ENCODE measurements at places on chromosomes 7 and 10.

DNA sequence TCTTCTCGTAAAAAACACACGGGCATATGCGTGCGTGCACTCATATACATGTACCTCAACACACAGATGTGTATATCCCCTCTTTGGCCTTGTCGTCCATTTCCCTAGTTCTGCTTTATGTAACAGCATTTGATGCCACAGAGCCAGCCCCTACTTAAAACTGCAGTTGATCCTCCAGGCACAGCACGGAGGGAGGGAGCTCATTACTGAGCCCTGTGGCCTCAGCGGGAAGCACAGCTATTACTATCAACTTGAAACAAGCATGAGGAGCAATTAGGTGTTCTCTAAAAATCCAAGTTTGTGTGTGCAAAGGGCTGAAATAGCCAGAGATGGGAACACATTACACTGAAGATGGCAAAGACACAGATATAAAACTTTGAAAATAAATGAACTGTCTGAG lies 580.9 kb downstream of the GLRX3 start:
- no peak for DNase-seq

- no peak for DNase-seq
Observed at GRCh38 chr7:23791721-23792120, 81.7 kb downstream of the STK31 start.

- DNase-seq: no peak
Observed at GRCh38 chr7:47343061-47343455, 238.9 kb downstream of the TNS3 start.

DNA sequence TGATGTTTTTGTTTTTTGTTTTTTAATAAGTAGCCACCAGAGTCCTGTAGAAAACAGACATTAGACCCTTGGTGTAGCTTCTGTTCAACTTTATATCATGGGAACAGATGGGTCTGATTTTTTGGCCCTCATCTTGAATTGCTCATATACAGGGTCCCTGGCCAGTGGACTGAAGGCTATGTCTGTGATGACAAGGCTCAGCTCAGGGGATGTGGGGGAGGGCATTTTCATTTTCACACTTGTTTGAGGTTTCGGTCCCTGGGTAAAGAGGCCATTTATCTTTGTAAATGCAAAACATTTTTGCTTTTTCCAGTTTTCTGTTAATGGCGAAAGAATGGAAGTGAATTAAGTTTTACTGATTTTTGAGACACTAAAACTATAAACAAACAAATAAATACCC lies 257.6 kb upstream of the PHYHIPL start:
- no peak for DNase-seq

GRCh38 chr7:28002638-28003037 lies 178.0 kb downstream of the JAZF1 start:
- no peak for DNase-seq

DNA sequence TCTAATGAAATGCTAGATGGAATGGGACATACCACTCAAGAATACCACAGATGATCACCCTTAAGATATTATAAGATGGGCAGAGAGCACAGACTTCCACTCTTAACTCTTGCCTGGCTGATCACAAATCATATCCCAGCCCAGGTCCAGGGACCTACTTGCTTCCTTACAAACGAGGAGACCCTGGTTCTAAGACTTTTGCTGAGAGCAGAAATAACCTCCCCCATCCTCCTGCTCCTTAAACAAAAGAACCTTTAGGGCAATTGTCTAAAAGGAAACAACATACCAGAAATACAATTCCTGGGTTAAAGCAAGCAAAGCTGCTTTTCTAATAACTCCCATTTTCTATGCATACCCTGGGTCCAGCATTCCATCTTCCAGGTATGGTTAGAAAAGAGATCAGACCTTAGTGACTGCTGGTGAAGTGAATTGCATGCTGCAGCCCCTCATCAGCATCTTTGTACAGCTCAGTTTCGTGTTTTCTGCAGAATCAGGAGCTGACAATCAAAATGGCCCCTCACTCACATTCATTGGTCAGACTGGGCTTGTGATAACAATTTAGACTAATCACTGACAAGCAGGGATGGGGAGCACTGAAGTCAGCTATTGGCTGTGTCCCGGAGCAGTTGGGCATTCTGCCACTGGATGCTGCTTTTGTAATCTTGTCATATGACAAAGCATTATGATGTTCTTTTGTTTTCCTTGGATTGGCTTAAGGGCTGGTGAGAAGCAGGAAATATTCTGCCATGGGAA lies 14.6 kb downstream of the IFIT3 start:
- DNase-seq: no peak

DNA sequence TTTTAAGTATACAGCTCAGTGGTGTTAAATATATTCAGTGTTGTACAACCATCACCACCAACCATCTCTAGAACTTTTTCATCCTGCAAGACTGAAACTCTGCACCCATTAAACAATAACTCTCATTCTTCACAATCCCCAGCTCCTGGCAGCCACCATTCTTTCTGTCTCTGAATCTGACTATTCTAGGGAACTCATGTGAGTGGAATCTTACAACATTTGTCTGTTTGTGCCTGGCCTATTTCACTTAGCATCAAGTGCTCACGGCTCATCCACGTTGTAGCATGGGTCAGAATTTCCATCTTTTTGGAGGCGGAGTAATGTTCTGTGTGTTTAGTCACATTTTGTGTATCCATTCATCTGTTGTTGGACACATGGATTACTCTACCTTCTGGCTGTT lies 40.8 kb upstream of the PFKFB3 start:
- no peak for DNase-seq

DNA sequence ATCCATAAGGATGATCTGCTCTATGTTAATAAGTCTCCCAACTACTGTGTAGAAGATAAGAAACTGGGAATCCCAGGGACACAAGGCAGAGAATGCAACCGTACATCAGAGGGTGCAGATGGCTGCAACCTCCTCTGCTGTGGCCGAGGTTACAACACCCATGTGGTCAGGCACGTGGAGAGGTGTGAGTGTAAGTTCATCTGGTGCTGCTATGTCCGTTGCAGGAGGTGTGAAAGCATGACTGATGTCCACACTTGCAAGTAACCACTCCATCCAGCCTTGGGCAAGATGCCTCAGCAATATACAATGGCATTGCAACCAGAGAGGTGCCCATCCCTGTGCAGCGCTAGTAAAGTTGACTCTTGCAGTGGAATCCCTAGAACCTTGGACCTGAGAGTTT lies 10.3 kb downstream of the WNT16 start:
- no peak for DNase-seq

All from stimulated activated CD8-positive, alpha-beta memory T cell treated with anti-CD3 and anti-CD28 coated beads, Interleukin-15, amount 100 ng/mL, for 48 hours (primary cell).